Activated CD8-positive, alpha-beta memory T cell treated with anti-CD3 and anti-CD28 coated beads for 48 hours (primary cell): ENCODE measurements at places on chromosomes 6 and 20.

DNA sequence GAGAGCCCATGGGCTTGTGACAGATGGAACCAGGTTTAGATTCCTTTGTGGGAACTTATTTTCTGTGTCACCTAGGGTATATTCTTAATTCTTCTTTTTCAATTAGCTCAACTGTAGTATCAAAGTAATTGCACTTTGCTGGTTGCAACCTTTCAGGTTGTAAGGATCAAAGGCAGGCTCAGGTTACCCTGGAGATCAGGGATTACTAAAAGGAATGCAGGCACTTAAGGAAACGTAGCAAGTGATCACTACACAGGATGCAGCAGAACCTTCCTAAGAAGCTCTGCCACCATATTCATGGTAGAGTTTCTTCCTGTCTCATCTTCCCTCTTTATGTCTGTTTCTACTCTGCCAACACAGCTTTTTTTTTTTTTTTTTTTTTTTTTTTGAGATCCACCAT lies 133.2 kb upstream of the JAG1 start:
- DNase-seq = no peak

DNA sequence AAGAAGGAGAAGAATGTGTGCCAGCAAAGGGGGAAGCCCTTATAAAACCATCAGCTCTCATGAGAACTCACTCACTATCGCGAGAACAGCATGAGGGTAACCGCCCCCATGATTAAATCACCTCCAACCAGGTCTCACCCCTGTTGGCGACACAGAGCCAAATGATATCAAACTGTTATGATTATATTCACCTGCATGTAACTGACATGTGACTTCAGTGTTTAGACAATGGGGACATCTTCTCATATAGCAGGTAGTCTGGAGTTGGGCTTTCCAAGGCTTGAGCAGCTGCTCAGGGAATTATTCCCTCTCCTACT lies 115.2 kb downstream of the SASH1 start:
- DNase-seq = no peak

DNA sequence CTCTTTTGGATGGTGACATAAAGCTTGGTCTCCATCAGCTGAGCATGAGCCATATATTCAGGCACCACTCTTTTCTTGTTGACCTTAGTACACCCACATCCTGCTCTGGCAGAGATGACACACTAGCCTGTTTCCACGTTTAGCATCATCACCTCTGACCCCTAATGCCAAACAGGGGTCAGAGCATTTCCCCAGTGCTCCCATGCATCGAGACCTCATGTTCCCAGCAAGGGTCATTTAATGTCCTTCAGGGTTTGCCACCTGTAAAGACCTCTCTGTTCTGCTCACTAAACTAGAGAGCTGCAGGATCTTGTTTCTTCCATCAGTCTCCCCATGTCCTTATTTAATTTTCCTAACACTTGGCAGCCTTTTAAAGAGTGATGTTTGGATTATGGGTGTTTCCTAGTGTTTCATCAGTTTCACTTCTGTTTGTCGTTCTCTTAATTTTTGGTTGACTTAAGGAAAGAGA lies 97.5 kb downstream of the AIG1 start:
- DNase-seq = no peak

DNA sequence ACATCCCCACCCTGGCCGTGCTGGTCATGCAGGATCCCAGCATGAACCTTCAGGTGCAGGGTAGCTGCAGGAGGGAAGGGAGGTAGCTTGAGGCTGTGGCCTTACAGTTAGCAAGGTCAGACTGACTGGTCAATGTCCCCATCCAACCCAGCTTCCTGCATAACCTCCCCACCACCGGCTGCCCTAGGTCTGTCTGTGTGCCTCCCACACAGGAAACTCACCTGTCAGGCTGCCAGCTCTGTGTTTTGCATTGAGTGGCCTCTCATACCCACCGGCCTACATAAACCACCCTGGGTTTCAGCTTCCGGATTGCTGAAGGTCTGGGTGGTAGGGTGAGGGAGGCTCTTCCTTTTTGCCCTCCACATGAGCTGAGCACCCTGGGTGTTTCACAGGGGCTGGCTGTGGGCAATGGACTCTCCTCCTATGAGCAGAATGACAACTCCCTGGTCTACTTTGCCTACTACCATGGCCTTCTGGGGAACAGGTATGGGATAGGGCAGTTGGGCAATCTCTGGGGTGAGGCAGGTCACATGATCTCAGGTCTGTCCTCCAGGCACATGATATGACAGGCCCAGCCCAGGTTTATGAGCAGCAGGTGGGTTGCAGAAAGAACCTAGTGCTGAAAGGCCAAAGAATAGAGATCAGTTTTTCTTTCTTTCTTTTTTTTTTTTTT lies 1.8 kb downstream of the CTSA start:
- no peak for DNase-seq

- DNase-seq = no peak
Measured at GRCh38 chr6:137941995-137942394, 74.9 kb downstream of the TNFAIP3 start.

GRCh38 chr6:38566295-38567030 lies 73.3 kb downstream of the BTBD9 start:
- no peak for DNase-seq

DNA sequence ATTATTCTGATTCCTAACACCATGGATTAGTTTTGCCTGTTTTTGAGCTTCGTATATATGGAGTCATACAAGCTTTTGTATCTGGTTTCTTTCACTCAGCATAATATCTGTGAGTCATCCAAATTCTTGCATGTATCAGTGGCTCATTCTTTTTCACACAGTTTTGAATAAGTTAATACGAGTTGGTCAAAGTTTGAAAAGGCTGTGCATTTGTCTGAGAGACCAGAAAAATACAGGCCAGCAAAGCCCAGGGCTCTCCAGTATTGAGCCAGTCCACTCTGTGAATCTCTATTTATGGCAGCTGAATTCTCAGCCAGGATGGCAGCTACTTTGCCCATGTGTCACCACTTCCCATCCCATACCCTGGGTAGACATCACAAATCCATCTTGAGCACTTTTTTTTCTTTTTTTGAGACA lies 7.2 kb upstream of the CHMP4B start:
- DNase-seq = no peak

DNA sequence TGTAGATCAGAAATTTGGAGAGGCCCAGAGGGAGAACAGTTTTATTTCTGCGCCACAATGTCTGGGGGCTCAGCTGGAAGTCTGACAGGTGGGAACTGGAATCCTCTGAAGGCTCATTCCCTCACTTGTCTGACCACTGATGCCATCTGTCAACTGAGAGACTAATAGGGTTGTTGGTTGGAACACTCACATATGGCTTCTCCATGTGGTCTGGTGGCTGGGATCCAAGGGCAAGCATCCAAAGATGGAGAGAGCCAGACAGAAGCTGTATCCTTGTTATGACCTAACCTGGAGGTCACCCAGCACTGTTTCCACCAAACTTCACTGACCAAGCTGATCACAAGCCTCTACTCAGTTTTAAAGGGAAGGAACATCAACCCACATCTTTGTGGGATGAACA lies 117.9 kb upstream of the AKAP12 start:
- no peak for DNase-seq

GRCh38 chr6:87136963-87137362 lies 18.4 kb upstream of the ZNF292 start:
- DNase-seq = no peak

- DNase-seq = no peak
Measured at GRCh38 chr20:1635291-1635979, 15.6 kb upstream of the SIRPB1 start.

GRCh38 chr6:3214898-3215297 lies 12.6 kb downstream of the TUBB2B start:
- no peak for DNase-seq

DNA sequence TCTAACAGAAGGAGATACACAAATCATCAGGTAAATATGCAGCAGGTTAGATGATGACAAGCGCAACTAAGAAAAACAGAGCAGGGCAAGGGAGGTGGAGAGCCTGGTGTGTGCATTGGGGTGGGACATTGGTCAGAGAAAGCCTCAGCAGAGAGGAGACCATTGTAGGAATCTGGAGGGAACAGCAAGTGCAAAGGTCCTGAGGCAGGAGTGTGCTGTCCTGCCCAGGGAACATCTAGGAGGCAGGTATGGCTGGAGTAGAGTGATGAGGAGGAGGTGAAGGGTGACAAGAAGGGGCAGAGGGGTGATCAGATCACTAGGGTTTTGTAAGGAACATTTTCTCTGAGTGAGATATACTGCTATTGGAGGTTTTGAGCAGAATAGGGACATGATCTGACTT lies 90.1 kb downstream of the NCR2 start:
- no peak for DNase-seq

DNA sequence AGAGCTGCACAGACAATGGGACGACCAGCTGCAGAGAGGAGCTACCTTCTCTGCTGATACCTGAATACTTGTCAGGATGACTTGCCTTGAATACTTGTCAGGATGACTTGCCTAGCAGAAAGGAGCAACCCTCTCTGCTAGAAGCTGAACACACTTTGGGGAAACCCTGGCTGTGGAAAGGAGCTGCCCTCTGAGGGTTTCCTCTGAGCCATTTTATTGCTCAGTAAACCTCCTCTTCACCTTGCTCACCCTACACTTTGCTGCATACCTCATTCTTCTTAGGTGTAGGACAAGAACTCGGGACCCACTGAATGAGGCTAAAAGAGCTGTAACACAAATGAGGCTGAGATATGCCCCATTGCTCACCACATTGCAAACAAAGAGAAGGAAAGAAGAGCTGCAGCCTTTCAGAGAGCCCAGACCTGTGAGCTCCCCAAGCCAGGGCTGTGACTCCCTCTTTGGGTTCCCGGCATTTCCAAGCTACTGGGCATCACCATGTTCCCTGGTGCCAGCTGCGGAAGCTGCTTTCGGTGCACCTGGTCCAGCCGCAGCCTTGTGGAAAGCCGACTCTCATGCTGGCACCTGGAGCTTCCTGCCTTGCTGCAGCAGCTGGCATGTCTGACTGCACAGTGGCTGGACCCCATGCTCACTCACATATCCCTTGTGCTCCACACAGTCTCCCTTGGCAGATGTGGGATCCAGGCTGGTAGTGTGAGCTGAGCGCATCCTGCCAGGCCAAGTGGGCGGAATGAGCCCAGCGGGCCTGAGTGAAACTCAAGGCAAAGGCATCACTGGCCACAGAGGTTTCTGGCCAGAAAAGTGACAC lies 106.7 kb upstream of the AHI1 start:
- no peak for DNase-seq

DNA sequence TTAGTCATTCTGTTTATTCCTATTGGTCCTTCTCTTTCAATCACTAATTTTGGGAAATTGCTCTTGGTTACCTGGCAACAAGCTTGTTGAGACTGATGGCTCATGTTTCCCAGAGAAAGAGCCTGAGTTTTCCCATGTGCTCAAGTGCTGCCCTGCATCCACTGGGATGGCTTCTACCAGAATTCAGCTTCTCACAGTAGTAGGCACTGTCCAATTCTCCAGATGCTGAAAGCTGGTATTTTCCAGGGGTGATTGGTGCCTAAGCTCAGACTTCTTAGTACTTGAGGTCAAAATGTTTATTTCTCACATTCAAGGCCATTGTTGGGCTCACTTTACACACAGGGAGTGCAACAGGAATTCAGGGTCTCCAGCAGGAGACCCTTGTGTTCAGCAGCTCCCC lies 29.1 kb upstream of the SLC2A12 start:
- DNase-seq = no peak

- no peak for DNase-seq
Measured at GRCh38 chr20:6051505-6051904, 2.4 kb downstream of the LRRN4 start.

- no peak for DNase-seq
Measured at GRCh38 chr6:156809034-156809433, 31.9 kb downstream of the ARID1B start.

DNA sequence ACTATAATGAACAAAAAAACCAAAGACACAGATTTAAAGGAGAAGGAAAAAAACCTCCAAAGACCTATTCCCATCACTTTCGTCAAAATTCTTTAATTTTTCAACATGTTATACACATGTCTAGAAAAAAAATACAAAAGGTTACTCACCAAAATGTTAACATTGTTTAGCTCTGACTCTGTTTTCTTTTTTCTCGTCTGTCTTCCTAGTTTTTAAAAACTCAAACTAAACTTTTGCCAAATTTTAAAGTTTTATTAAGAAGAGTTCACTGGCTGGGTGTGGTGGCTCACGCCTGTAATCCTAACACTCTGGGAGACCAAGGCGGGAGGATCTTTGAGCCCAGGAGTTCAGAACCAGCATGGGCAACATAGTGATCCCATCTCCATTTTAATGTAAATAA lies 10.8 kb downstream of the MCUR1 start:
- DNase-seq = no peak

GRCh38 chr6:127185437-127185995 lies 67.0 kb downstream of the RSPO3 start:
- no peak for DNase-seq

DNA sequence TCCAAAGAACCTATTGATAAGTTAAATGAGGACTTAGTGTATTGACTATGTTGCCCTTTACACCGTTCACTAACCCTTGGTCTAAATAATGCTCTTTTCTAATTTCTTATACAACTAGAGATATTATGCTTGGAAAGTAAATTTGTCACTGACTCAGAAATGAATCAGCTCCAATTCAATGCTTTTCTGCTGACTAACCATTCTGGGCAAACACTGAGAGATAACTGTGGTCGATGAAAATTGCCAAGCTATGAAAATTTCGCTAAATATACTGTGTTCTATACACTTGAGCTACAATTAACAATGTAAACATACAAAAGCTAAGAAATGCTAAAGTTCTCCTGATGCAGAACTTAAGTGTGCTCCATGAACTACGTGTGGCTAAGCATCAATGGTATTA lies 23.1 kb upstream of the FBXO9 start:
- no peak for DNase-seq

GRCh38 chr20:2741463-2741862 lies 48.9 kb downstream of the EBF4 start:
- no peak for DNase-seq

DNA sequence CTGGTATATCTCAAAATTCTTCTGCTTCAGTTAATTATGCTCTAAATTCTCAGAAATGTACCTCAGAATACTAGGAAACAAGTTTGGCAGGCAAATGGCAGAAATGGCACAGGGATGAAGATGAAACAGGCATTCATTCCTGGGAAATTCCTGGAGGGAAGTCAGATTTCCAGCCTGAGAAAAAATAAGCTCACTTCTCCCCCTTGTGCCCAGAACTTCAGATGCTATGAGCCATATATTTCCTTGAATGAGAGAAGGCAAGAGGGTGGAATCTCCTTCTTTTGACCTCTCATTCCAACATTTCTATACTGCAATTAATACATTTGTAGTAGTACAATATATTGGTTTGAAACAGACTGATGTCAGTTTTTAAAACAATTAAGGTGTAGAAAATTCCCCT lies 22.8 kb downstream of the RGS17 start:
- DNase-seq = no peak

DNA sequence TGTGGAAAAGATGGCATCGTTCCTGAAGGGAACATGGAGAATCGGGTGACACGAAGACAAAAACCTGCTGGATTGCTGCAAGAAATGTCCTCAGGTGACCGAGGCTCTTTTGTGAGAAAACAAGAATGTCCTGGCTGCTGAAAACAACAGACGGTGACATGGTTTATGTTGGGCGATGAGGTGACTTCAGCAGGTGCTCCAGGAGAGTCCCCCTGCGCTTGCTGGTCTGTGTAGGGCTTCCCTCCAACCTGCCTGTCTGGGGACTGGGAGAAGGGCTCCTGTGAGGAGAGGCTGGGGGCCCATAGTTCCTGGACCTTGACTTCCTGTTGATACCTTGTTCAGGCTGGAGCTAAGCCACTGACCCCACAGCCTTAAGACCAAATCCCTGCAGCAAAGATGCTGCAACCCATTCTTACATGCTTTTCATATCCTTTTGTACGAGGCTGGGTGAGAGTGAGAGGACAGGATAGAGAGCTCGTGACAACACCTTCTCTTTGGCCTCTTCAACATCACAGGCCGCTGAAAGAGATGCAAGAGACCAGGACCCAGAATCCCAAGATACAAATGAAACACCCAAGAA lies 134.8 kb downstream of the CD83 start:
- no peak for DNase-seq
